ENCODE measurements at places on chromosomes 4 and X. TPM values are rescaled to one million over a fixed set of nuclear protein-coding genes. Genes with fewer than 3 reads are reported as not detected.
A peak's percentile ranks its signal among the peaks of the same experiment; 100 is the strongest.

GRCh38 chr4:13706716-13707115 lies 79.2 kb upstream of the BOD1L1 start:
- no peak overlapping the region for H3K4me3 ChIP-seq
- H3K4me1 ChIP-seq, result peaks cover 2% of the 10 kb centered on the region
- H3K27ac ChIP-seq, result no peak overlapping the region
- no peaks in the 10 kb centered on the region for H3K27me3 ChIP-seq
- no peaks in the 10 kb centered on the region for H3K36me3 ChIP-seq

DNA sequence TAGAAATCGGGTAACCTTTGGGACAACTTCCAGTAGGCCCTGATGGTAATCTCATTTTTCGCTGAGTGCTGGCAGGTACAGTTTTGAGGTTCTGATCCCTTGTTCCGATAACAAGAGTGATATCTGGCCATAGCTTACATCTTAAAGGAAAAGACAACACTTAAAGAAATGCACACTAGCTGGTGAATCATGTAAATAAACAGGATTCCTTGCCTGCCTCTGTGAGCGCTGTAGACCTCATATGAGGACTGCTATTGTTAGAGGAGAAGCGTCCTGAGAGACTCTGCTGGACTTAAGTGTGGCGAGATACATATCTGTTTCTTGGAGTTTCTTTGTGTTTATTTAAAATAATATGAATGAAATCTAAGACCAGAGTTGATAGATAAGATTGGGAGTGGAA lies 149.3 kb upstream of the SLC4A4 start:
- peak overlapping the region; percentile 77 for H3K4me3 ChIP-seq
- DNase-seq, result peak; percentile 79
- H3K27ac ChIP-seq, result peak overlapping the region; percentile 48
- H3K27me3 ChIP-seq, result no peaks in the 10 kb centered on the region
- peaks cover 4% of the 10 kb centered on the region for H3K4me1 ChIP-seq
- H3K36me3 ChIP-seq, result no peaks in the 10 kb centered on the region

Gene FGFRL1
- total RNA-seq, result 6.1 TPM

Gene ADH1A
- total RNA-seq, result not detected

DNA sequence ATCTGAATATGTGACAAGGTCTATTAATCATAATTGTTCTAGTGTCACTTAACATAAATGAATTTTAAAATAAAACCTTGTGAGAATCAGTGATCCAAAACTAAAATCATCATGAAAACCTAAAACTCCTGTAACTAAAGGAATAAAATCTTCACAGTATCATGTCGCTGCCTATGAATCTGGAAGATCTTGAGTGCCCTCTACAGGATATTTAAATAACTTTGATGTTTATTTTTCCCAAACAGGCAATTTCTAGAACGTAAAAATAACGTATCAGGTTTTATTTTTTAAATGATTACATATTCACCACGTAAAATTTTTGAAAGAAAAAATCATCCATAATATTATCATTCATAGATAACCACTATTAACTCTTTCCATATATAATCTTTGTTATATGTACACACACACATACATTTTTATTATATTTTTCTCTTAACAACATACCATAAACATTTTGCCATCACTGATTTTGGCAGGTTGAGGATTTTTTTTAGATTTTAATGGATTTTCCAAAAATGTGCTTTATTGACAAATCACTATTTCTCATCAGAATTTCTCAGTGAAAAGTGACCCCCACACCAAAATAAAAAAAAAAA lies 79.6 kb downstream of the COMMD8 start:
- DNase-seq, result peak; percentile 38
- H3K27me3 ChIP-seq, result no peaks in the 10 kb centered on the region
- H3K4me3 ChIP-seq, result no peak overlapping the region
- H3K36me3 ChIP-seq, result no peaks in the 10 kb centered on the region

- H3K4me1 ChIP-seq, result no peaks in the 10 kb centered on the region
- no peak overlapping the region for H3K4me3 ChIP-seq
- no peaks in the 10 kb centered on the region for H3K27me3 ChIP-seq
These were observed 81.1 kb downstream of the ARAP2 start for GRCh38 chr4:36163198-36163597.

Gene XK
- 0.17 TPM for total RNA-seq

- H3K27me3 ChIP-seq, result no peaks in the 10 kb centered on the region
- H3K27ac ChIP-seq, result no peak overlapping the region
- H3K36me3 ChIP-seq, result no peaks in the 10 kb centered on the region
- DNase-seq, result peak; percentile 24
- H3K4me3 ChIP-seq, result no peak overlapping the region
- no peaks in the 10 kb centered on the region for H3K4me1 ChIP-seq
These were observed 131.3 kb downstream of the FHDC1 start for GRCh38 chr4:153067376-153067775.

DNA sequence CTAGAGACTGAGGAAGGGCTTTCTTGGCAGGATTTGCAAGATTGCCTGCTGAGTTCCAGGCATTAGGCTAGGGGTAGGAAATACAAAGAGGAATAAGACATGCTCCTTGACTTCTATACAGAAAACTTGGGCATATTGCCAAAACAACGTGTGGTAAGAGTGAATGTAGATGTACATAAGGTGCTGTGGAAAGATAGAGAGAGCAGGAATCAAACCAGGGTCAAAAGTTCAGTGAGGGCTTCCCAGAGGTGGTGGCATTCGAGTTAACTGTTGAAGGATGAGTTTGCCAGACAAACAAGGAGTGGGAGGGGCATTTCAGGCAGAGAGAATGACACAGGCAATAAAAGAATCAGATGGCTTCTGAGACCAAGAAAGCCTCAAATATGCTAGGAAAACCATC lies 187.9 kb downstream of the KDR start:
- no peaks in the 10 kb centered on the region for H3K4me1 ChIP-seq
- no peak overlapping the region for H3K27ac ChIP-seq
- DNase-seq, result peak; percentile 10
- H3K4me3 ChIP-seq, result no peak overlapping the region

DNA sequence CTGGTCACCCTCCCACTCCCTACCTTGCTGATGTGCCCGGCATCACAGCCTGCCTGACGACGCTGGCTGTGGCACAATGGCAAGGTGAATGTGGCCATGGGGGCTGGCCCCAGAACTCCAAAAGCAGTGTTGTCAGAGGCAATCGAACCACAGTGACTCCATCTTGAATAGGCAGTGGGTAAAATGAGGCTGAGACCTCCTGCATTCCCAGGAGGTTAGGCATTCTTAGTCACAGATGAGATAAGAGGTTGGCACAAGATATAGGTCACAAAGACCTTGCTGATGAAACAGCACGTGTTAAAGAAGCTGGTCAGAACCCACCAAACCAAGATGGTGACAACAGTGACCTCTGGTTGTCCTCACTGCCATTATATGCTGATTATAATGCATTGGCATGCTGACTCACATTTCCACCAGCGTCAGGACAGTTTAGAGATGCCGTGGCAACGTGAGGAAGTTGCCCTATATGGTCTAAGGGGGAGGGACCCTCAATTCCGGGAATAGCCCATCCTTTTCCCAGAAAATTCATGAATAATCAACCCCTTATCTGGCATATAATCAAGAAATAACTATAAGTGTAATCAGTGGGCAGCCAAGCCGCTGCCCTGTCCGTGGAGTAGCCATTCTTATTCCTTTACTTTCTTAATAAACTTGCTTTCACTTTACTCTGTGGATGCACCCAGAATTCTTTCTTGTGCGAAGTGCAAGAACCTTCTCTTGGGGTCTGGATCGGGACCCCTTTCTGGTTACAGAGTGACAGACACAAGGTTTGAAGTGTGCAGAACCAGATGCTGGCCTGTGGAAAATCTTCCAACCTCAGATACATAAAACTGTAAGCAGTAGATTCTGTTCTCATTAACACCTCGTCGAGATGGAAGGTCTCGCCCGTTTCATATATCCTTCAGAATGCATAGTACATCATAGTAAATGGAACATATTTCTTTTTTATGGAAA lies 26.8 kb upstream of the CLDN24 start:
- no peaks in the 10 kb centered on the region for H3K36me3 ChIP-seq
- peaks cover 16% of the 10 kb centered on the region for H3K4me1 ChIP-seq
- peak; percentile 96 for DNase-seq
- peak overlapping the region; percentile 87 for H3K27ac ChIP-seq

DNA sequence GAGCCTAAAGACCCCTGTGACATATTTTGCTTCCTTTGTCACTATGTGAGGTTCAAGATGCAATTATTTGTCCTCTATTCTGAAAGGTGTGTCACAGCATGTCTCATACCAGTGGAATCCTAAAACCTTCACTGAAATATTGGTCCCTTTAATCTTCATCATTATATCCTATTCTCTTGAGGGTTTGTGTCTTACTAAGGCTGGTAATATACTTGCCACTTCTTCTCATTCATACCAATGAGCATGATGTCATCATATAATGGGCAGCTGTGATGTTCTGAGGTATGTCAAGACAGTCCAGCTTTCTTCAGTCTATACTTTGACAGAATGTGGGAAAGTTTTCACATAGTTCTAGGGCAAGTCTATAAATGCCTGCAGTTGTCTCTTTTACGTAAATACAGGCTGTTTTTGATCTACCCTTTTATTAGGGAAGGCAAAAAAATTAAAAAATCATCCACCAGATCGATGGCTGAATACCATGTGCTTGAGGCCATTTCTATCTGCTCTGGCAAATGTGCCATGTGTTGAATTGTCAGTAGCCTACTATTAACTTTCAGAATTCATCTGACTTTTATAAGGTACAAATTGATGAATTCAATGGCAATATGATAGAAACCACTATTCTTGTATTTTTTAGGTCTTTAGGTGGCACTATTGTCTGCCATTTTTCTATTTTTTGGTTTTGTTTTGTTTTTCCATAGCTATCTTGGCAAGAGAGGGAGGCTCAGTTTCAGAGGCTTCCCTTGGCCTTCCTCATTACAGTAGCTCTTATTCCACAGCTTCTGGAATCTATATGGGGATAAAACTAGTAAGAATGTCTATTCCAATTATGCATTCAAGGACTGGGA lies 209.0 kb downstream of the PPARGC1A start:
- no peaks in the 10 kb centered on the region for H3K4me1 ChIP-seq
- no peaks in the 10 kb centered on the region for H3K27me3 ChIP-seq
- H3K36me3 ChIP-seq, result no peaks in the 10 kb centered on the region

DNA sequence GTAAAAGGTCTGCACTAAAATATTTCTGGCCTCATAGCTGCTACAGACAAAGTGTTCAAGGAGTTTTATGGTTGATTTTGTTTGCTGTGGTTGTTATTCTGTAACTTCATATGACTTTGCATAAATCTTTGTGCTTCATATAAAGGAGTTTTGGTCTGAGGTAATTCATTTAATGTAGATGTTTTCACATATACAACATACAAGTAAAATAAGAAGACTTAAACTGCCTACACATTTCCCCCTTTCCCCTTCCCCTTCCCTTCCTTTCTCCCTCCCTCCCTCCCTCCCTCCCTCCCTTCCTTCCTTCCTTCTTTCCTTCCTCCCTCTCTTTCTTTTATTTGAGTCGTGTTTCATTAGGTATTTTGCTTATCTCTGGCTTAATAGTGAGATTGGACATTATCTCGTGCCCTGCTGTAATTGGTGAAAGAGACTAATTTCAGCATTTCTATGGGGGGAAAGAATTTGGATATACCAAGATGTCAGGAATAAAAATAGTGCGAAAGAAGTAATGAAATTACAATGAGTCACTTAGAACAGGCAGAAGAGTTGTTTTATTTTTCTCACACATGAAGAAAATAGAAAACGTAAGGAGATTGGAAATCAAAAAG lies 144.9 kb upstream of the MAD2L1 start:
- no peaks in the 10 kb centered on the region for H3K4me1 ChIP-seq
- no peak for DNase-seq
- H3K27ac ChIP-seq, result no peak overlapping the region
- H3K4me3 ChIP-seq, result no peak overlapping the region

GRCh38 chr4:602559-602942 lies 22.8 kb upstream of the PDE6B start:
- no peak for DNase-seq
- no peak overlapping the region for H3K27ac ChIP-seq
- H3K27me3 ChIP-seq, result no peaks in the 10 kb centered on the region
- no peaks in the 10 kb centered on the region for H3K4me1 ChIP-seq

- no peaks in the 10 kb centered on the region for H3K36me3 ChIP-seq
- H3K27me3 ChIP-seq, result no peaks in the 10 kb centered on the region
- H3K4me1 ChIP-seq, result no peaks in the 10 kb centered on the region
- DNase-seq, result no peak
These were observed 121.8 kb downstream of the FHIP1A start for GRCh38 chr4:151530783-151531182.

DNA sequence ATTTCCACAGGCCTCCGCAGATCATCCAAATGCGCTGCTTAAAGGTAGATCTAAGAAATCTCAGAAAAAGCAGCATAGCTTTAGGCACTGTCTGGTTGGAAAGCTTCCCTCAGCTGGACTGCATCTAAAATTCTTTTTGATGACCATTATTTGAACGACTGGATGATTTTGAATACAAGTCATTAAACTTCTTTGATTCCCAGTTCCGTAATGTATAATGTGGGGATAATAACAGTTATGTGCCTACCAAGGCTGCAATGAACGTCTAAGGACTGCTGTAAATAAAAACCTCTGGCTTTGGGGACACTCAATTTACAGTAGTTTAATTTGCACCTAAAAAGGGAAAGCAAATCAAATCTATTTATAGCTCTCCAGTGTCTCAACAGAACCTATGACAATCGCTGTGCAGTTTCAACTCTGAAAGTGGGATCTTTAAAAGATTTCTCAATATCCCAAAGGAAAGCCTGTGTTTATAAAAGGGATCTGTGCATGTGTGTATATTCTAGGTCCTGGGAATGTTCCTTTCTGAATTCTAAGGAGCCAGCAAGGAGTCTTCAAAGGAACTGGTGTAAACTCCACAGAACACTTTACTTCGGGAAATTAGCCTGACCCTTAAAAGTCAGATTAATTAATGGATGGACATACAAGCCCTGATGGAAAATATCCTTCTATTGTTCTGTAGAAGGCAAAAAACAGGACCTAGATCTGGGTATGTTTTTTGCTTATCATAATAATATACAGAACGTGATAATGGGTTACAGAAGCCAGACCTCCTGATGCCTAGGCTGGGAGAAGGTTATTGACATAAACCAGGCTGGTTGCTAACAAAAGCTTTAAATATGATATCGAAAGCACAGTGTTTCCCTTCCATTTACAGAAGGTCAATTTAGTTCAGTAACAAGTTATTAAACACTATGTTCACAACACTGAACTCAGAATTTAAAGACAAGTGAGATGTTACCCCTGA lies 53.4 kb downstream of the AFAP1 start:
- peaks cover 23% of the 10 kb centered on the region for H3K4me1 ChIP-seq
- no peak overlapping the region for H3K4me3 ChIP-seq
- peak; percentile 66 for DNase-seq

Data from fibroblast of lung (primary cell).